ENCODE measurements at places on chromosomes 7 and 10. TPM values are rescaled to one million over a fixed set of nuclear protein-coding genes. Genes with fewer than 3 reads are reported as not detected.

FAM13C gene
- not detected for polyA plus RNA-seq

DNA sequence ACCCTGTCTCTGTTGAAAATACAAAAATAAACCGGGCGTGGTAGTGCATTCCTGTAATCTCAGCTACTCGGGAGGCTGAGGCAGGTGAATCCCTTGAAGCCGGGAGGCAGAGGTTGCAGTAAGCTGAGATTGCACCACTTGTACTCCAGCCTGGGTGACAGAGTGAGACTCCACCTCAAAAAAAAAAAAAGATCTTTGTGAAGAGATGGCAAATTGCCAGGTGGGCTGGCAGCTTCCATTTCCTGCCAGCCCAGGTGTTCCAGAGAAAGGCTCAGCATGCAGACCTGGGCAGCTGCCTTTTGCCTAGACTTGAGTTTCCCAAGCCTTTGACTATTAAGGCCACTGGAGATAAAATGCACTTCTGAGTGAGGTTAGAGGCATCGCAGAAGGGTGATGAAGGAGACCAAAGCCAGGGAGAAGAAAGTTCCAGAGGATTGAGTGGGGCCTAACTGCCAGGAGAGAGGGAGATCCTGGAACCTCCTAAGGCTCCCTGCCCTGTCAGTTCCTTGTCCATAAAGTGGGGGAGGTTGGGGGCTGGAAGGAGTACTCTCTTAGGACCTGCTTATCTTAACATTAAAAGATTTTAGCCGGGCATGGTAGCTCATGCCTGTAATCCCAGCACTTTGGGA, 10.0 kb upstream of the DDIT4 start:
- no peak for DNase-seq

VKORC1L1 gene
- polyA plus RNA-seq, result 28.3 TPM

DNA sequence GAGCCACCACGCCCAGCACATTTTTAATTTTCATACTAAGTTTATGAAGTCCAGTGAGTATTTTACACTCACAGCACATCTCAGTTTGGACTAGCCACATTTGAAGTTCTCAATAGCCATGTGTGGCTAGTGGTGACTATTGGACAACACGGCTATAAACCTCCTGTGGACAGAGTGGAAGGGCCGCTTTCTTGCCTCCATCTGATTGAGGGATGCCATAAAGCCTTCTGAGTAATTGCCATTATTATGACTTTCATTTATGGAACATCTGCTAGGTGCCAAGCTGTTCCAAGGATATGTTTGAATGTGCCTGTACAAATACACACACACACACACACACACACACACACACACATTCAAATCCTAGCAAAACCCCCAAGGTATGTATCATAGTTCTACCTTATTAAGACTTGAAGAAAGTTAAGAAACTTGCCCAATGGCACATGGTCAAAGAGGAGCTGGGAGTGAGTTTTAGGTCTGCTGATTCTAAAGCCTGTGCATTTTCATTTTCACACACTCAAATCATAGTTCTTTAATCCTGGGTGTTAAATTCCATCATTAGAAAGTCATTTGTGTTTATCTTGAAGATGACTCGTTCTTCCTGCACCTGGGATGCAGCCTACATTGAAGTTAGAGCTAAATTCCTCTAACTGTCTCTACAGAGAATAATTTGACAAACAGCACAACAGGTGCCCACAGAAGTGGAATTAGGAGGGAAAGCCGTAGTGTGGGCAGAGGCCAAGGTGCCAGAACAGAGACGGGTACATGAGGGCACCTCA, 143.3 kb downstream of the PKD1L1 start:
- no peak for DNase-seq

GRCh38 chr10:78171633-78172400, 138.2 kb downstream of the RPS24 start:
- DNase-seq, result no peak

HNRNPH3 gene
- polyA plus RNA-seq, result 392 TPM

- DNase-seq, result peak; percentile 78
Observed at GRCh38 chr7:105388356-105389087, at the start of gene SRPK2. Gene SRPK2 (minus strand): TSS chr7:105388921.

CALML3 gene
- polyA plus RNA-seq, result not detected

DNA sequence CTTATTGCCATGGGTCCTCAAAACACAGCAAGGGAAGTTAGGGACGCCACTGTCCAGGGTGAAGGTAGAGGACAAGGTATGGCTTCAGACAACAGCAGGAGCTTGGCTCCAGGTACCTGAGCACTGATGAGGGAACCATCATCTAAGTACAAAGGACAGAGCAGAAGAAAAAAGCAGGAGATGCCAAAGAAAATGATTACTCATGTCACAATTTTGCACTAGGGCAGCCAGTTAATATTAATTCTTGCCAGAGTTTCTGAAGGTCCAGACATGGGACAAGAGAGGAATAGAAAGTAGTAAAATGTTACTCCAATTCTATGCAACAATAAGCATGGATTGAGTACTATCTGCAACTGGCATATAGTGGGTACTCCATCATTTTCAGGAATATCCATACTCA, 14.1 kb downstream of the PTN start:
- DNase-seq, result no peak

DNA sequence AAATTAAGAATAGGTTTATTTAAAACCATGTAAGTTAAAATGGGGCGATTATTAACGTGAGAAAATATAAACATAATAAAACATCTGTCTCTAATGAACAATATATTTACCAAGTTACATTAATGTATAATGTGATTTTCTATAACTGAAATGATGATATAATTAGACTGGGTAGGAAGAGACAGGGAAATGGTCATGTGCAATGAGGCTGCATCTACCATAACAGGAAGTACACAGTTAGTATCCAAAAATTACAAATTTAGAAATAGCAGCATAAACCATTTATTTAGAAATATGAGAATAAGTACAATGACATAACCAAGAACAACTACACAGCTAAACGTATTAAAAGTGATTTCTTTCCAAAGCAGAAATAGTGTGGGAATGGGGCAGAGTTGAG, 25.8 kb upstream of the BET1 start:
- DNase-seq, result no peak

DNA sequence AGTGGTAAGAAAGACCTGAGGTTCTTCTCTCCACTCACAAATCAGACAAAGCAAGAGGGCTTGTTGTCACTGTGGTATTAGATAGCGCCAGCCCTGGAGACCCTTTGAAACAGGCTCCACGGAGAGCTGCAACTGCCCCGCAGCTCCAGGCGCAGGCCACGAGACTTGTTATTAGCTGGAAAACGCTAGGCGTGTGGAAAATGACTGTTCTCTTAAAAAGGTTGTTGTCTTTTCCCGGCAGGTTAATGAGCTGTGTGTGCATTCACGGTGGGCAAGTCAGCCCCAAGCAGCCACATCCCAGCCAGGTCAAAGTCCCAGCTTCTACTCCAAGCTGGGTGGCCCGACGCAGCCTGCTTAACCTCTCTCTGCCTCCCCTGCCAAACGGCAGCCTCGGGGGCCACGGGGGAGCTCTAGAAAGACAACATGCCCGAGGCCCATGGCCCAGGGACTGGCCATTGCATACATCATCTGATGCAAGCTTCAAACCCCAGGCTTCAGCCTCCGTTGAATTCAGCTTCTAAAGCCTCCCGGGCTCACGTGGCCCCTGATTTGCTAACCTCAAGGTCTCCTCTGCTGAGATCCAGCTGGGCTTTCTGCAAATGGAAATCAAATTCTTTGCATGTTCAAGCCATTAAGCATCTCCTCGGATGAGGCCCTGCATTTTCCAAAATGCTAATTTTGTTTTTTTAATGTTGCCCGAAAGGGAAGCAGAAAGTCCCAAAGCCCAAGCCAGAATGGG, 61.3 kb upstream of the DNAAF5 start:
- DNase-seq, result no peak

PLEKHS1 gene
- 0.08 TPM for polyA plus RNA-seq

SEC31B gene
- 4.5 TPM for polyA plus RNA-seq

GRCh38 chr10:27494116-27494805, 9.8 kb upstream of the RAB18 start:
- no peak for DNase-seq

GRCh38 chr7:79401254-79401653, 52.2 kb downstream of the MAGI2 start:
- DNase-seq, result no peak

GRCh38 chr7:24587853-24588252, 14.6 kb downstream of the PALS2 start:
- peak; percentile 34 for DNase-seq

ZNF862 gene
- 3.9 TPM for polyA plus RNA-seq

GATAD1 gene
- polyA plus RNA-seq, result 20.8 TPM

GRCh38 chr10:3636356-3637181, 148.4 kb downstream of the KLF6 start:
- no peak for DNase-seq

NAT16 gene
- 0.12 TPM for polyA plus RNA-seq

Measured in A549 (cell line).